ENCODE measurements at places on chromosomes 7 and 10.

- no peak for DNase-seq
Measured at GRCh38 chr10:102701272-102701671, 12.9 kb downstream of the ARL3 start.

GRCh38 chr10:118963341-118963740 lies 66.2 kb upstream of the NANOS1 start:
- DNase-seq, result no peak

GRCh38 chr10:45425621-45426563 lies 51.9 kb downstream of the ALOX5 start:
- no peak for DNase-seq

- no peak for DNase-seq
Measured at GRCh38 chr7:94666879-94667587, 11.1 kb upstream of the SGCE start.

GRCh38 chr10:122555442-122555841 lies 5.1 kb upstream of the DMBT1 start:
- no peak for DNase-seq

DNA sequence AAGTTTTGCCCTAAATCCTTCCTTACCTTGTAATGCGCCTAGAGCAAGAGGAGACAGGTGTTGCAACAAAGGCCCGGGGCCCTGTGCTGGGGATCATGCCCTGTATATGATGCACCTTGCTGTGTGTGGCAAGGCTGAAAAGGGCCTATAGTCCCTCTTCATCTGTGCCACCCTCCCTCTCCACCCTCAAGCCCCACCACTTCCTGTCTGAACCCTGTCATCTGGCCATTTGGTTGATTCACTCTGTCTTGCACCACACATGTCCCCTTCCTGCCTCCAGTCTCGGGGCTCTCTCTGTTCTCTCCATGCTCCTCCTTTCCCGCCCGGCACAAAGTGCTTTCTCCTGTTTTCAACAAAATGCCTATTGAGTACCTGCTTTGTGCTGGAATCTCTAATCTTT lies 11.5 kb upstream of the MALSU1 start:
- DNase-seq, result no peak

DNA sequence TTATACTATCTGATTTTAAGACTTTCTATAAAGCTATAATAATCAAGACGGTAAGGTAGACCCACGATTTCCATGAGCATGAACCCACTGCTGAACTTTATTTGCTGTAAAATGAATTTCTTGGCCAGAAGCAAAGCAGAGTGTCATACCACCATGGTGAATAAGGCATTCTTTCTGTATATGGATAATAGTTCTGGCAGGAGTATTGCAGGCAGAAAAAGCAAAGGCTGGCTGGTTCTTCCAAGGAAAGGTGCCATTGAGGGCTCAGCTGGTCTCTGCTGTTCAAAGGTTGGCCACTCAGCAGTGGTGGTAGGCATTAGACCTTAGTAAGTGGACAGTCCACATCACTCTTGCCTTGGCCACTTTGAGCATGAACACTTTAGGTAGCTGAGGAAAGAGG lies 104.1 kb upstream of the KCNMA1 start:
- no peak for DNase-seq

DNA sequence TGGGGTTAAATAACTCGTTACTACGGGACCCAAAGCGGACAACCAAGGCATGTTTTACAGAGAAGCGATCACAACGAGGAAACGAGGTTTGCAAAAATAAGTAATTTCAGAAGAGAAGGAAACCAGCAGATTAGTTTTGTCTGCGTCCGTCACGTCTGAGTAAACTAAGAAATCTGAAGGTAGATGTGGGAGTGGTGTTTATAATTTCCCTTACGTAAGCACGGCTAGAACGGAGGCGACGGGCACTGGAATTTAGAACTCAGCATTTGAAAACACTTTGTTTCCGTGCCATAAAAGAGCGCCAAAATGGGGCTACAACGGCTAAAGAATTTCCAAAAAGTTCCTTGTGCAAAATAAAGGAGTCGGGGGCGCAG lies 718 bp upstream of the UMAD1 start:
- peak; percentile 30 for DNase-seq

- no peak for DNase-seq
Measured at GRCh38 chr7:104978460-104978859, 35.5 kb upstream of the KMT2E start.

DNA sequence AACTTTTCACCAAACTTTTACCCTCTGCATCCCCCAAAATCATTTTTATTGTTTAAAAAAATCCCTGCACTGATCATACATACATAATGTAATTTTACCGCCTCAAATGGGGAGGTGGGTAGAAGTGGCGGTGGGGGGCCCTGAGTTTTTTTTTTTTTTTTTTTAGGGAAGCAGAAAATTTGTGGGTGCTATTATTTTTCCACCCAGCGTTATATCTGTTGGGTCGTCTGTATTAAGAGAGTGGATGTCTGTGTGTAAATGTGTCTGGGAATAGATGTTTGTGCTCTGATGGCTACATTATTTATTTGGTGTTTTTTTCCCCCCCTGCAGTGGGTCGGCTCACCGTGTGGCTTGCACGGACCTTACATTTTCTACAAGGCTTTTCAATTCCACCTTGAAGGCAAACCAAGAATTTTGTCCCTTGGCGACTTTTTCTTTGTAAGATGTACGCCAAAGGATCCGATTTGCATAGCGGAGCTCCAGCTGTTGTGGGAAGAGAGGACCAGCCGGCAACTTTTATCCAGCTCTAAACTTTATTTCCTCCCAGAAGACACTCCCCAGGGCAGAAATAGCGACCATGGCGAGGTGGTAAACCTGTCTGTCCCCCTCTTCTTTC lies 438 bp downstream of the ARID5B start:
- DNase-seq, result no peak

GRCh38 chr10:76286536-76286935 lies 855.1 kb downstream of the LRMDA start:
- DNase-seq, result no peak

DNA sequence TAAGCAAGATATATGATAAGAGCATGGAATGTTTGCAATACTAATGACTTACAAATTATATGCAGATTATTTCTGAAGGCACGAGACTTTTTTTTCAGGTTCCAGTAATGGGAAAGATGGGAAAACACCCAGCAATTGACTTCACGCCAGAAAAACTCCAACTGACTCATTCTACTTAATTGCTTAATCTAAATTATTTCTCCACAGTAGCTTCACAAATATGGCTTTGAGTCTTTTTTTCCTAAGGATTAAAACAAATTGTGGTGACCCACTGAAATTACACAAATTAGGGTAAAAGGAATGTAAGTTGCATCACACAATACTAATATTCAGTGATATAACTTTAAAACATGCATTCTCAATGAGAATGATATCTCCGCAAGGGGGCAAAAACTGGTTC lies 138.7 kb downstream of the GNAI1 start:
- no peak for DNase-seq

DNA sequence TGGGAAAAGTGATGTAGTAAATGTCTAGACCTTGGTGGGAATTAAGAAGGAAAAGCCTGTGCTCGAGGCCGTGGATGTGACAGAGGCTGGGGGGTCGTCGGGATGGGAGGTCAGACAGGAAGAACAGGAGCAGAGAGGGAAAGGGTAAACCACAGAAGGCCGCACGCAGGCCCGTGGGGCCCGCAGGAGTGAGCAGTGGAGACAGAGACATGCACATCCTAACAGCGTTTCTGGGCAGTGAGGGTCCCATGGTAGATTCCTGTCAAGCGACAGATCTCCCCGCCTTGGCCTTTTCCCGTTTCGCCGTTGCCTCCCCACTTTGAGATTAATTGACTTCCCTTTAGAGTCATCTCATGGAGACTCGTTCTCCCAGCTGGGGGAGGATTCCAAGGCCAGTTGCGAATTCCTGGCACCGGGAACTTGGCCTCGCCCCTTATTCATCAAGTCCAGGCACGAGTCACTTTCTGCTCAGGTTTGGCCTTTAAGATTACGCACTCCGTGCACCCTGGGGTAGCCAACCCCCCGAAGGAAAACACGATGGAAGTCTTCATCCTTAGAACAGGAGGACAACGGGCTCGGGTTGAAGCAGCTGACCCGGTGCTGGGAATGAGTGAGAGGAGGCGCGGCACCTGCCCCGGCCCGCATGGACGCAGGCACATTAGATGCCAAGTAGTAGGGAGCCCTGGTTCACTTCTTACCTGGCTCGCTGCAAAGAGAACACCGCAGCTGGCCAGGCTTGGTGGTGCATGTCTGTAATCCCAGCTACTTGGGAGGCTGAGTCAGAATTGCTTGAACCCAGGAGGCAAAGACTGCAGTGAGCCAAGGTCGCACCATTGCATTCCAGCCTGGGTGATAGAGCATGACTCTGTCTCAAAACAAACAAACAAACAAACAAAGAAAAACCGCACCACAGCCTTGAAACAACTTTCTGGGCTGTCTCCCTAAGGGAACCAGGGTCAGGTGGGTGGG lies 315.2 kb upstream of the SHH start:
- DNase-seq, result no peak

DNA sequence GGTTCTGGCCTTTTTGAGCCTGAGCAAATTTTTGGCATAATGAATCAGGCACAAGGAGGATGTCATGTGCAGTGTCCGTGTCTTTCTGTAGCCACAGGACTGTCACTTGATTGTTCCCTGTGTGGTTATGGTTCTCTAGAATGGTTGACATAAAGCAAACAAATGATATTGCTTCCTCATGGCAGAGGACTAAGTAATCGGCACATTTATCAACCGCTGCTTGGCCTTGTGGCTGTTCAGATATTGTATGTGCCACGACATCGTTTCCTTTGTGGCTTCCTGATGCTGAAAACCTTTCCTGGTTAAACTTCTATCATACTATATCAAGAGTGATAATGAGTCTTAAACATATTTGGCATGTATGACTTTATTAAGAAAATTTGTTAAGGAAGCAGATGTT lies 598.8 kb downstream of the SUGCT start:
- no peak for DNase-seq

- no peak for DNase-seq
Measured at GRCh38 chr10:75246506-75246905, 10.7 kb upstream of the COMTD1 start.

DNA sequence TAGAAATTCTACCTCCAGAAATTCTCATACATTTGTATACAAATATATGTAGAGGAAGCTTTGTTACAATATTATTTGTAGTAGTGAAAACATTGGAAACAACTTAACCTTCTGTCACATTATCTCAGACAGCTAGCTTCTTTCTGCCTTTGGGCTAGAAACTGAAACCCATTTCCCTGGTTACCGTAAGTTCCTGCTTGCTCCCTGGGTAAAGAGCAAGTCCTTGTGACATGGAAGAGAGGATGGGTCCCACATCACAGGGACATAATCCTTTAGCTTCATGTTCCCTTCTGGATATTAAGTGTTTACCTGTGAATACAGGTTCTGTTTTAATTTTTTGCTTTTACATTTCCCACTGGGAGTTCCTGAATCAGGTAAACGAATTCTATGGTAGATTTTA lies 41.8 kb downstream of the KLHDC10 start:
- no peak for DNase-seq

DNA sequence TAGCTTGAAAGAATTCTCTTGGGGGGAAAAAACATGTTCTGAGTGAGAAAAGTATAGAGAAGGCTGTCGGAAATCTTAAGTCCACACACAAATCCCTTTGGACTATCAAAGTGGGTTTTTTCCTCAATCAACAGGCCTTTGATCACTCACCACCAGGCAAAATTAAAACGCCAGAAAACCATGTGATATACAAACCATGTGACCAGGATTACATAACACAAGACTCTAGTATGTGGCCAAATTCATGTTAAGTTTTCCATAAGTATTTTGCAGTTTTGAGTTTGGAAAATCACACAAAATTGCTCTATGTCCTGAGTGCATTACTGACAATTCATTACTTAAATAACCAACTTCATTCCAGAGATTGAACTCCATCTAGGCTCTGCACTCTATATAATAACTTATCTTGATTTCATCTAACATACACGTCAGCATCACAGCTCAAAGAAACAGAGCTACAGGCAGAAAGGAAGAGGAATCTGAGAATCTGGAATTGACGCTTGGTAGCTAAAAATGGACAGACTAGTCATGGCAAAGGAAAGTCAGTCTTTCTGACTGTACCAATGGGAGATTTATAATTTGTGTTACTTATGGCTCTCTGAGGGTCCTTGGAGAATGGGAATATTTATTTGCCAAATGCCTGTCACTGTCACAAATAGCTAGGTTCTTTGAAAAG lies 383.5 kb downstream of the SFMBT2 start:
- no peak for DNase-seq

DNA sequence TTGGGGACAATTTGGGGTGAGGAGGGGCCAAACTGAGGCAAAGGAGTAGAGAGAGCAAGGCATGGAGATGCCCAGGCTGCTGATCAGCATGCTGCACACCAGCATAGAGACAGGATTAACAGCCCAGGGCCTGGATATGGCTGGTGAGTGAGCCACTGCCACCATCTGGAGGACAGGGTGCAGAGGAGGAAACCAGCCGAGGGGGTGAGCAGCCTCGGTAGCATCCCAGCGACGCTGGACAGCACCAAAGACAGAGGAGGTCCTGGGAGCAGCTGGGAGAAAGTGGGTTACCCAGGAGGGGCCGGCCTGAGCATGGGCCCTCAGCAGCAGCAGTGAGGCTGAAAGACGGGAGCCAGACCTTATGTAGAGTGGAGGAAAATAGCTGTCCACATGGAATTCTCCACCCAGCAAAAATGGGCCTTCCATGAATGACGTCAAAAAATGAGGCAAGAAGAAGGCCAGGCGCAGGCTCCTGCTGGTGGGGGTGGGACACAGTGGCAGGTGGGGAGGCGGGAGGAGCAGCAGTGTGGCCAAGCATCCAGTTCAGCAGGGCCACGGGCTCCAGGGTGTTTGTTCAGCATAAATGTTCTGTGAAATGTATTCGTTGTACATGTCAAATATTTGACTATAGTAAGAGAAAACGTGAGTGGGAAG lies 16.7 kb downstream of the RET start:
- DNase-seq, result no peak

GRCh38 chr10:31100662-31101061 lies 69.0 kb upstream of the ZNF438 start:
- DNase-seq, result no peak

DNA sequence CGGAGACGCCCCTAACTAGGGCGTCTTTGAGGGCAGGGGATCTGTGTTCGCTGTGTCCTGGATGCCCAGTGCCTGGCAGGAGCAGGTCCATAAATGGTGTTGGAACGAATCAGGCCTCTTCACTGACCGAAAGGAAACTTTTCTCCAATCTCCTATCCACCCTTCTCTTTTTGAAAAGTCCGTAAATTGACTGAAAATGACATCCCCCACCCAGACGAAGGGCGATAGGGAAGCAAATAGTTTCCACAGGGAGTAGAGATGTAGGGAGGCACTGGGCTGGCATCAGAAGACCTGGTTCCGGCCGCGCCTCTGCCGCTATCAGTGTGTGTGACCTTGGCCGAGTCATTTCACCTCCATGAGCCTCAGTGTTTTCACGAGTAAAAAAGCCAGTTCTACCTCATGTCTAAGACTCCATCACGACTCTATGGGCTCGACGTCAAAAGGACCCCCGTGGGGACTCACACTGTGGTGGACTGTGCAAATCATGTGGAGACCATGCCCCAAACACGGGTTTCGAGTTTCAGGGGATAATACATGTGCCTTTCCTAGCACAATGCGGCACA lies 497 bp upstream of the RAB11FIP2 start:
- peak; percentile 6 for DNase-seq

DNA sequence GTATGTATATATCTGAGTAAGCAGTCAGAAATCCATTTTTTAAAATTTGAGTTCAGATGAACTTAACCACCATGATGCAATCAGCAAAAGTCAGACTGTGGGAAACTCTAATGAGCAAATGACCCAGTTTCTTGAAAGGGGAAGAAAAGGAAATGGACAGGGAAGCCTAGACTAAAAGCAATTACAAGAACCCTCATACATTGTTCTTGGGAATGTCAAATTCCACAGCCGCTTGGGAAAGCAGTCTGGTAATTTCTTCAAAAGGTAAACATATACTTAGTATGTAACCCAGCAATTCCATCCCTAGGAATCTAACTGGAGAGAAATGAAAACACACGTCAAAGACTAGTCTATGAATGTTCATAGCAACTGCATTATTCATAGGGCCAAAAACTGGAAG lies 16.4 kb upstream of the FOXK1 start:
- DNase-seq, result no peak

Measured in GM20000 (cell line).